ENCODE measurements at places on chromosomes 2 and 18.

GRCh38 chr2:8657423-8658062 is 24.3 kb upstream of the ID2 start:
- no peak for DNase-seq

DNA sequence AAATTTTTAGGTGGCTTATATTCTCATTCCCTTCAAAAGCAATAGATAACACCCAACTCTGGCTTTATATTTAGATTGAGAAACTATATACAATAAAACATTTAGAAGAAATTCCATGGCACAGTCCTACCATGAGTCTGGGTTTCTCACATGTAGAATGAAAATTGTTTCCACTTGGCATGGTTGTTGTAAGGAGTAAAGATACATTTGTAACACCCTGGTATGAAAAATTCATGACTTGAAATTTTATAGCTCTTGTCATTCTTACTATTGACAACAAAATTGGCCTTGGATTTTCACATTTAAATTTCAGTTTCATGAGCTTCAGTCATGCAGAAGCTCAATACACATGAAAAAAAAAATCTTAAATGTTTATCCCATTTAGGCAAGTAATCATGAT is 92.5 kb upstream of the CBLN2 start:
- DNase-seq, result no peak

DNA sequence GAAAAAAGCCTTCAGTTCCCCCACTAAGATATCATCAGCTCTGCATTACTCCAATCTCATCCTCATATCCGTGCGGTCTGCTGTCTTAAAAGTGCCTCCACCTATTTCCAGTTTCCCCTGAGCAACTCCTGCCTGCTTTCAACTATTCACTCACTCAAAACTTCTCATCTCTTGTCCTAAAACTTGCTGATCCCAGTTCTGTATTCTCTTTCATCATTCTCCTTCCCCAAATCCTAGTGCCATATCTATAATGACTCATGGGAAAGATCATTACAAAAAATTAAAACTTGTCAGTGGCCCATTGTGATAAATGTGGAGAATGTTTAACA is 20.0 kb downstream of the ACVR1 start:
- DNase-seq, result no peak

GRCh38 chr2:127581516-127582490 is 46.3 kb downstream of the MYO7B start:
- DNase-seq, result no peak

- DNase-seq, result no peak
Observed at GRCh38 chr2:20706217-20706616, 39.3 kb downstream of the GDF7 start.

DNA sequence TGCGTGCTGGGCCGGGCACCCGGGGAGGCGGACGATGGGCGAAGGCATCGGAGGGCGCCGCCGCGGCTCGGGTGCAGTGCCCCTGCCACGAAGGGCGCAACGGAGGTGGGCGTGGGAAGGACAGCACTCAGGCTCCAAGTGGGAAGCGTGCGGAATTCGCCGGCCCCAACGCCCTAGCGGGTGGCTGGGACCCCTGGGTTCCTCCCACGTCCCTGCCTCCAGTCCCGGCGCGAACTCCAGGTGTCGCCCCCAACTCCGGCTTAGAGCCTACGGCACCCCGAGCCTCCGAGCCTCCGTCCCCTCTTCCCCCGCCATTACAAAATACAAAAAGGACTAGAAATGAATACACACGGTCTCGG is 1.3 kb downstream of the CYP27C1 start:
- no peak for DNase-seq

GRCh38 chr2:144833075-144833637 is 313.2 kb upstream of the ZEB2 start:
- no peak for DNase-seq
